Heart left ventricle (tissue), 16 donors: ENCODE measurements at places on chromosomes 11 and 22.

DNA sequence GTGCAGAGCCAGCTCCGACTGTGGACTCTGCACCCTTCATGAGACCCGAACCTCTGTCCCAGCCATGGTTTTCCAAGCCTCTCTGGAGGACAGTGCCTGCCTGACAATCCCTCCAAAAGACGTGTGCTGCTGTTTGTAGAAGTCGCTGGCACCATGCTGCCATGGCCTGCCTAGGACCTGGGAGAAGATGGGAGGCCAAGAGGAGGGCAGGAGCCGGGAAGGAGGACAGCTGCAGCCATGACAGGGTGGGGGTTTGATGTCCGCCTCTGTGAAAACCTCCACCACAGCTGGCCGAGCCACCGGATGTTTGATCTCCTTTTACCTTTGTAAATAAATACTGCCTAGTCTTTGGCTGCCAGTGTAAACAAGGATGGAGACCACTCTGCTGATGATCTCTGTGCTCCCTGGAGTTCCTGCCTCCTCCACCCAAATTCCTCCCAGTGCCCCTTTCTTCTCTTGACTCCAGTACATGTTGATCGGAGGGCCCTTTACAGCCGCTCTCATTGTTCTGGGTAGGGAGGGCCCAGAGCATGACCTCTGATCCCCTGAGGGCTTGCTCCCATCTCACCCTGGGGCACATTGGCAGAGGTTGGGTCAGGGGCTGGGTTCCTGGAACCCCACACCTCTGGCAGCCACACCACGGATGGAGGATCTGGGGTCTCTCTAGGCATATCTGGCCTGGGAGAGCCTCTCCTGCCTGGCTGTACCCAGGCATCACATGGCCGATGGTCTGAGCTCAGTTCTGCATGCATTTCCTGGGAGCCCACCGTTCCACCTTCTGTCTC is 66.9 kb downstream of the BCR start:
- no peak for DNase-seq

DNA sequence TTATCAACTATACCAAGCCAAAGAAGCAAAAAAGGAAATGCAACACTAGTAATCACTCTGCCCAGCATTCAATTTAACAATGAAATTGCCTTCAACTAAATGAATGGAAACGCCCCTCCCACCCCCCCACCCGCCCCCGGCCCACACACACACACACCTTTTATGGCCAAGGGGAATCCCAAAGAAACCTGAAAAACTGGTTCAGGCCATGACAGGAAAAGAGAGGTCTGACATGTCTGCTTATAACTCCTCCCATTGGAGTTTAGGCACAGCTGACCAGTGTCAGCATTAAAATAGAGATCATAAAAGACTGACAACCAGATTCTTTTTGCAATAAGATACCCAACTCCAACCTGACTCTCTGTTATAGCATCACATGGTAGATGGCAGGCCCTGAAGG is 42.6 kb downstream of the ACER3 start:
- no peak for DNase-seq

DNA sequence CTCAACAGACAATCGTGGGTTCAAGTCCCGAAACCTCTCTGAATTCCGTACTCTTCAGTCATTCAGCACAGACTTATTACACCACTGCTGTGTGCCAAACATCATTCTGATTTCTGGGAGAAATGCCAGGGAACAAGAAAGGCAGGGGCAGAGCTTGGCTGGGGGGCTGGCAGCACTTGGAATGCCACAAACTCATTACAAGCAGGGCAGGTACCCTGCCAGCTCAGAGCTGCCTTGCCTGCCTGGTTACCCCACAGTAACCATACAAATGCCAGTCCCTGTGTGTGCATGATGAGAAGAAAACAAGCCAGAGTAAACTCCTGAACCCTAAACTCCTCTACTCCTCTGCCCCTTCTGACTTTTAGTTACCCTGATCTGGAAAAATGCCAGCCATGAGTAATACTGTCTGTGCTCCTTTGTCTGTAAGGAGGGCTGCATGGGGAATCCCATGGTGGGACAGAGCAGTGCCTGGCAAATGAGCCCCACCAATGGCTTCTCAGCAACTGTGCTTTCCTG is 6.9 kb upstream of the RAD9A start:
- DNase-seq, result no peak

- no peak for DNase-seq
These were observed 48.4 kb upstream of the WEE1 start for GRCh38 chr11:9525116-9525515.
